Stimulated activated naive CD4-positive, alpha-beta T cell treated with Interleukin-2 at 50 U/mL for 16 hours (primary cell): ENCODE measurements at places on chromosomes 5 and 9.

GRCh38 chr5:132466433-132467286 lies 23.9 kb downstream of the IRF1 start:
- DNase-seq = peak; percentile 49

- DNase-seq = no peak
These were observed 396.5 kb downstream of the ANXA1 start for GRCh38 chr9:73548201-73548600.

GRCh38 chr5:169873642-169874041 lies 106.7 kb downstream of the INSYN2B start:
- DNase-seq = no peak

GRCh38 chr5:74636552-74636951 lies 4.0 kb downstream of the ENC1 start:
- no peak for DNase-seq

DNA sequence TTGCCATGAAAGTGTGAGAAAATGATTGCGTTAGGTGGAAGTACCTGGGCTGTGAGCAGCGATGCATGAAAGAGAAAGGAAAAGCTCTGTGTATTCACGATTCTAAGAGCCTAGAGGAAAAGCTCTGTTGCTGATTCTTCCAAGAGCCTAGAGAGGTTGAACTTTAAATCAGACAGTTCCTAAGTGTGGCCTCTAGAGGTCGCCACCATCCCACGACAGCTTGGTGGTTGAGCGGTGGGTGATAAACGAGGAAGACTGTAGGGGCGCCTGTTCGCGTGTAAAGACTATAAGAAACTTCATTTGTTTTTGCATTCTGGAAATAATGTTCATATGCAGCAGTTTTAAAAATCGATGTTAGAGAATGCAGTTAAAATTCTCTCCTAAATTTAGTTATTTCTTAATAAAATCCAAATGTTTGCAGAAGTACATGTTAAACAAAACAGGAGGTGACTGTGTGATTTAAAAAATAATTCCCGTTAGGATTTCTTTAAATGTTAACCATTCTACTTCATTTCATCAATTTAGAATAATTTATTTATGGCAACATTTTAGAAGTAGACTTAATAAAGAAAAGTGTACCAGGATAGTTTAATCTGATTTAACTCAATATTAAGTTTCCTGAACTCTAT lies 107.7 kb downstream of the TENT4A start:
- DNase-seq = peak; percentile 20

DNA sequence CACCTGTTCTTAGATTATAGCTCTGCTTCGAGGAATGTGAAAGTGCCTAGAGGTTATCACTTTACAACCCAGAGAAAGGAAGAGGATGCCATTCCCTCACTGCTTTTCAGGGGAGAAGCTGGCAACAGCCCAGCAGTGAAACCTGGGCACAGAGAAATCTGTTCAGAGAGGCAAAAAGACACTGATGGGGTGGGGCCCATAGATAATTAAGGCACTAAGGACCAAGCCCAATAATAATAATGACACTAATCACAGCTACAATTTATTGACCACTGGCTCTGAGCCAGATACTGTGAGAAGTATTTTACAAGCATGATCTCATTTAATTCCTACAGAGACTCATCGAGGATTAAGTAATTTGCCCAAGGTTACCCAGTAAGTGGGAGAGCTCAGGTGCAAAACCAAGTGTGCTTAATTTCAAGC lies 168.3 kb downstream of the PIK3R1 start:
- DNase-seq = no peak

DNA sequence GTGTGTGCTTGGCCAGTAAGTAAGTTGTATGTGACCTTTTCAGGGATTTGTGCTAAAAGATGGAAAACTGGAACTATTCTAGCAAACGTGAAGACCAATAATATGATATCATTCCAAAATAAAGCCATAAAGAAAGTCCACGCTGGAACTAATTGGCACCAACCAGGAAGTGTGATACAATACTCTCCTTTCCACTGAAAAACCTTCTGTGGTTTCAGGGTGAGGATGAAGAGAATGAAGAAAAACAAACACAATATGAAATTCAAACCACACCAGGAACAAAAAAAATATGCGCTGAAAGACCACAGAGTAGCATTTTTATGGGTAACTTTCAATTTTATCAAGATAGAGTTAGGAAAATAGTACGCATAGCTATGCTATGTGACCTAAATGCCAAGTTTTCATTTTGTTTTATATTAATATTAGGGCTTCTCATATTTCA lies 105.8 kb downstream of the EFNA5 start:
- no peak for DNase-seq

GRCh38 chr5:139636975-139637408 lies 11.2 kb upstream of the CXXC5 start:
- peak; percentile 41 for DNase-seq

GRCh38 chr5:81856948-81857928 lies 106.3 kb upstream of the SSBP2 start:
- no peak for DNase-seq

GRCh38 chr5:59139695-59140094 lies 556.8 kb downstream of the RAB3C start:
- no peak for DNase-seq

DNA sequence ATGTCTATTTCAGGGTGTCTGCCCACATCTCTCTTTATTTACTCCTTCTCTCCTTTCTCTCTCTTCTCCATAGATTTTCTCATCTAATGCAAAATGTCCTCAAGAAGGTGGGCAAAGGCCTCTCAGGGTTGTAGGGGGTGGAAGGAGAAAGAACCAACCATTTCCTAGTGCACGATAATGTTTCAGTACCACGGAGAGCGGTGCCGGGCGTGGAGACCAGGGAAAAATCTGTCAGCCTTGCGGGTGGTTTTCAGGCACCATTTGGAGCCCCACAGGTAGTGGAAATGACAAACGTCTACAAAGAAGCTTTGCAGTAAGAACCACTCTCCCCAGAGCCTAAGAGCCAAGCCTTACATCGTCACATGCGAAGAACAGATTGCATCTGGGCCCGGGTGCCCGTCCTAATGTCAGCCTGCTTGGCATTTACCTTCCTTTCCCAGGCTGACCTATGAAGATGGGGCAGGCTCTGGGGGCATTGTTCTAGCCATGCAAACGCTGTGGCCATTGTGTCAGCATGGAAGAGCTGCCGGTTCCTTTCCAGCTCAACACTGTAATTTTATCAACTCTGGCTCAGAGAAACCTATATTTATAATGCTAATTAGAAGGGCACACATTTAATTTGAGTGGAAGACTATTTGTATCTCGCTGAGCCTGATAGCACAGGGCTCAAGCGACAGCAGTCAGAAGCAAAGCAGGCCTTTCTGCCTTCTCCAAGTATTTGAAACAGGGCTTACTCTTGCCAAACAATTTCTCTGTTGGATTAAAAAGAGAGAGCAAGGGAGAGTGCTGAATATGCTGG lies 430.1 kb upstream of the WWC1 start:
- DNase-seq = no peak

DNA sequence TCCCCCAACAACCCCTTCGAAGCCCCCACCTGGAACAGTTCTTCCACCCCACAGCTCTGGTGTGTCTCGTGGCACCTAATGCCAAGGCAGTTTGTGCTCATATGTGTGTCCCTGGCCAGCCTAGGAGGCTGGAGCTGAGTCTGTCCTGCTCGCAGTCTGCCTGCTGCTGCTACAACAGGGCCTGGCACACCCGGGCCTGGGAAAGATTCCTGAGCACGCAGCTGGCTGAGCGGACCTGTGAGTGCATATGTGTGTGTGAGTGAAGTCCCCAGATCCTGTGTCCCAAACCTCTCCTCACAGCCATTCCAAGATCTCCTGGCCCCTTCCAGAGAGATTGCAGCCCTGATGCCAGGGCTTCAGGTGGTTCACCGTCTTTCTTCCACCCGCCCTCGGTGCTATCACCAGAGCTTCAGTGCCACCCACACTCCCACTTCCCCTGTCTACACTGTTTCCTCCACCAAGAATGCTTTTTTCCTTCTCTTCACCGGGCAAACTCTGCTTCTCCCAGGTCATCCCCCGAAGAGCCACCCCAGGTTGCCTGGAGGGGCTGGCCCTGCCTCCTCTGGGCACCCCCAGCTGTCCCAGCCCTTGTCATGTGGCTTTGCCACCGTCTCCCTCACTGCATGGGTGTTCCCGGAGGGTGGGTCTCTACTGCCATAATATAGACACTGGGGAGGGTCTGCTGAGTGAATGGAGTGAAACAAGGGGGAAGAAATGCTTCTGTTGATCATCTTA lies 28.4 kb downstream of the LMX1B start:
- DNase-seq = no peak

- no peak for DNase-seq
These were observed 31.2 kb downstream of the NANS start for GRCh38 chr9:98087420-98088354.

GRCh38 chr5:176155922-176156359 lies 82.3 kb upstream of the SIMC1 start:
- no peak for DNase-seq

DNA sequence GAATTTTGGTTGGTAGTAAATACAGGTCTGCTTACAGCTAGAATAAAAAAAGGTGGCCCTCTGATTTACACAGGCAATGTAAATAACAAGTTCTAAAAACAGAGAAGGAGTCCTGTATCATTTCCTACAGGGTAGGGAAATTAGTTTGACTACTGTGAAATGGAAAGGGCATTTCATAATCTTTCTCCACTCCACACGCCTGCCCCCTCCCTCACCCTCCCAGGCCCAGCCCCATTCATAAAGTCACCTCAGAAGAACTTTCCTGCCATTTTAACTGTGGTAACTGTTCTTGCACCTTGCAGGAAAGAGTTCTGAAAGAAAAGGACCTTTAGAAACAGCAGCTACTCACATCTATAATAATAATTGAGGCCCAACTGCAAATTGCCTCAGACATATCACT lies 69.7 kb downstream of the MEF2C start:
- no peak for DNase-seq

GRCh38 chr5:77325921-77326541 lies 115.6 kb downstream of the PDE8B start:
- no peak for DNase-seq

DNA sequence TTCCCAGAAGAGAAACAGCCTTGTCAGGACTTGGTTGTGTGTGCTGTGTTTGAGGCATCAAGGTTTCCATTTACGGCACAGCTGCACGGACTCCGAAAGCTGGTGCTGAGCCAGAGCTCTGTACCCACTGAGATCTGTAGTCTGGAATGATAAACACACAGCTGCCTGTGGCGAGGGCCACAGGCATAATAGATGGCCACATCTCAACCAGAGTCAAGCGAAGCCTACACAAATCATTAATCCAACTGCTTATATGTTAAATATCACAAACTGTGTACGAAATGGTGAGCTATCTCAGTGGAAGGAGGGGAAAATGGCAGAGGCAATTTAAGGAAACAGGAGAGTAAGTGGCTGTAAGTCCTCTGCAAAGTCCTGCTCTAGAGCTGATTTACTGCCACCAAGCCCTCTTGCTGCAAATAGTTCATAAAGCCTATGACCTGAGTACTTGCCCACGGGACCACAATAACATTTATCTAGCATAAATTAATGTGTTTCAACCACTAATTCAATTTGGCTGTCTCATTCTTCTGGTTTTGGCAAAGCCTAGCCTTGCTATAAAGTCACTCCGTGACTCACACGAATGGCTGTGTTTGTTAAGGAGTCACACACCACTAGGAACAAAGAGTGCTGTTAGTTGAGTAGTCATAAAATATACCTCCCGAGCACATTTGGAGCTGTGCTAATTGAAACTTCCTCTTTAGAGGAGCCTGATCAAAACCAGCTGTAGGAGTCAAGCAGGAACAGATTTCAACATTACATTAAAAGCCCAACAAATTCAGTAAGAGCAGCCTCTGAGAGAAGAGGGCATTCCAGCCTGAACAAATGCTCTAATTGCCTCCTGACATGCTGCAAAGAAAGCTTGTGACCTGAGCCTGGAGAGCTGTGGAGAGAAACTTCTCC lies 738.6 kb upstream of the ZNF608 start:
- DNase-seq = no peak

- DNase-seq = no peak
These were observed 651.0 kb upstream of the RORB start for GRCh38 chr9:73845954-73846690.
